ENCODE measurements at places on chromosomes 12 and 14.

GRCh38 chr14:75392686-75393641 lies 34.9 kb upstream of the JDP2 start:
- no peak for DNase-seq

DNA sequence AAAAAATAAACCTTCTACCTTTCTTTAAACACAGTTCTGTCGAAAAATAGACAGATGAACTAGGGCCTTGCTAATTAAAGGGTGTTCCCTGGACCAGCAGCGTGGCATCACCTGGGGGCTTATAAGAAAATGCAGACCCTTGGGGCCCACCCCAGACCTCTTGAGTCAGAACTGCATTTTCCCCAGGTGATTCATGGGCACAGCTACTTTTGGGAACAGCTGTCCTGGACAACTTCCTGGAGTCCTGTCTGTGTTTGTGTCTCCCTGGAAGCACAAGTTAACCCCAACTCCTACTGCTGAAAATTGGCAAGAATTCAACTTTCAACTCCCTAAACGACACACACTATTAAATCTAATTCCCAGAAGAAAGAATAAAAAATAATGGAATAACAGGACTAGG lies 17.8 kb downstream of the FBLN5 start:
- DNase-seq, result no peak

- no peak for DNase-seq
Observed at GRCh38 chr12:5396541-5396940, 35.4 kb upstream of the NTF3 start.

- no peak for DNase-seq
Observed at GRCh38 chr12:43675048-43675904, 83.3 kb downstream of the PUS7L start.

- DNase-seq, result no peak
Observed at GRCh38 chr12:47881826-47882427, 22.9 kb downstream of the VDR start.

DNA sequence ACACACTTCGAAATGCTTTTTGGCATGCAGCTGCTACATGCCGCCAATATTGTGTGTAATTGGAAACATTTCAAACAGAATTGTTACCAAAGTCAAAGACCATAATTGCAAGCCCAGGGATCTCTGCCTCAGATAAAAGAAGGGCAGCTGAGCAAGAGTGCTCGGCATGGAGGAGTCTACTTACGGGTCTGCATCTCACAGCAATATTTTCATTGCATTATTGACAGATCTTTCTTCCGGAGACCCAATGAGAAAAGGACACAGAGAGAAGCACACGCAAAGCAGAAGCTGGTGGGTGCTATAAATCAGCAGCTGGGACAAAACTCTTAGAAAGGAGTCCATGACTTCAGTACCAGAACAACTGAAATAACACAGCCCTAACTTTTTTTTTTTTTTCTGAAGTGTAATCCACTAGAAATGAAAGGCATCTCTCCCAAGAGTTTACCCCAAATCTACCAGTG lies 4.9 kb downstream of the PRICKLE1 start:
- DNase-seq, result no peak

DNA sequence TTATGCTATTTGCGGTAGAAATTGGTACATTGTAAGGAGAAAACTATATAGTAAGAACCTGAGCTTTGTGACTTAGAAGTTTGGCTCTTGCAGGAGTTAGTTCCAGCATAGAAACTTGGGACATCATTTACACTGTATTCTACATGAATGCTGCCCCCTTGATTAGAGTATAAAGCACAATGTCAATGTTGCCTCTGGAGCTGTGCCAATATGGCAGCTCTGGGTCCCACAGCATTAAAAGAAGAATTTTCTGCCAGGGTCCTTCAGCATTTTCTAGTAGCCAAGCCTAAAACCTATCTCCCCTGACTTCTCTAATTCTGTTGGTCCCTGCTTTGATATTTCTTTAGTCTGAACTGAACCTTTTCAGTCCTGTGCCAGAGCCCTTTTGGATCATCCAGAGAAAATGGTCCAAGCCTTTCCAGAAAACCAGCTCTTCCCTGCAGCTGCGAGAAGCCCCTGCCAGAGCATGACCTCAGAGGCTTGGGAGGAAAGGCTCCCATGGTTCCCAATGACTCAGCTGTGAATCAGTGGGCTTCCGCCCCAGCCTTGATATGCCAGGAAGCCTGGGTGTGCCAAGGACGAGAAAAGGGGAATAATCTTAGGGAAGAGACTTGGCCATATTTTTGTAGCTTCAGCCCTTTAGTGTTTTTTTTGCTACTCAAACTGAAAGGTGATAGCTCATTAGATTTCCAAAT lies 43.2 kb downstream of the PLEKHG7 start:
- DNase-seq, result no peak

All from CD4-positive, alpha-beta T cell treated with Interleukin-17A for 4 hours (primary cell).